ENCODE measurements at places on chromosomes 13 and 19.

DNA sequence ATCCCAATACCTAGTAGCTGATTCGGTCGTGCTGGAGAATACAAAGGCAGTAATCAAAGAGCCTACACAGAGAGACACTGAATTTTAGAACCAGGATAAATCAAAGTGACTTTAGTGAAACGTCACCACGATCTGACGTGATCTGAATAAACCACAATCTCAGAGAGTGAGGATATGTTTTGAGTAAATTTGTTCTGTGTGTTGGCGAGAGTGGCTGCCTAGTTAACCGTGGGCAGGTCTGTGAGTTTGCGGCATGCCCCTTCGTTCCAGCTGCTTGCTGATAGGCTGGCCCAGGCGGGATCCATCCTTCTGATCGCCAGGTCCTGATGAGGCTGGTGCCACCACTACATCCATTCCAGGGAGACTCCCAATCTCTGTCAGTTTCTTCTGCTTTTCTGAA lies 40.4 kb downstream of the LRCH1 start:
- DNase-seq: no peak

DNA sequence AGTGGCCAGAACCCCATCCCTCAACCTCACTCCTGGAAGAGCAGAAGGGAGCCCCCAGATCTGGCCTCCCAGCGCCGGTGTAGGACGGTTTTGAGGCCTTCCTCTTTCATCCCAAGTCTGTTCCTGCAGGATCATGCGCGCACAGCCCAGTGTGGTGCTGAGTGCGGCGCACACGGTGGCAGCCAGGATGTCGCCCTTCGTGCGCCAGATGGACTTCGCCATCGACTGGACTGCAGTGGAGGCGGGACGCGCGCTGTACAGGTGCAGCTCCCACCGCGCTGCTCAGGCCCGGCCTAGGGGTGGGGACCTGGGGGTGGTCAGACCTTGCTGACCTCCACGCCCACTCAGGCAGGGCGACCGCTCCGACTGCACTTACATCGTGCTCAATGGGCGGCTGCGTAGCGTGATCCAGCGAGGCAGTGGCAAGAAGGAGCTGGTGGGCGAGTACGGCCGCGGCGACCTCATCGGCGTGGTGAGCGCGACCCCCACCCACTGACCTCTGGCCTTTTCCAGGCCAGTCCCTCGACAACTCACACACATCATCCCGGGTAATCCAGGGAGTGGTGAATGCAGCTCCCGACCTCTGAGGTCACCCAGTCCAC lies 14.8 kb downstream of the PNPLA6 start:
- peak; percentile 72 for DNase-seq

- DNase-seq: no peak
Observed at GRCh38 chr19:1862424-1863327, 703 bp downstream of the KLF16 start.

DNA sequence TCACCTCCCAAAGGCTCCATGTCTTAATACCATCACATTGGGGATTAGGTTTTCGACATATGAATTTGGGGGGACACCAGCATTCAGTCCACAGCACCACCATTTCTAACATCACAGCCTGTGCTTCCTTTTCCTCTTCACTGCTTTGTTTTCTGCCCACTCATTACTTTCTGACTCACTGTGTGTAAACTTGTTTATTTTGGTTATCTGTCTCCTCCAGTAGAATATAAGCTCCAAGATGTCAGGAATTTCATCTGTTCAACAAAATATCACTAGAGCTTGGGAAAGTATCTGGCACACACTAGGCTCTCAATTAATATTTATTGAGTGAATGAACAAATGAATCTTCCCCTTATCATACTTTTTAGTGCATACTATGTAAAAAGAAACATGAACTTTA lies 152.0 kb downstream of the NUFIP1 start:
- DNase-seq: no peak

DNA sequence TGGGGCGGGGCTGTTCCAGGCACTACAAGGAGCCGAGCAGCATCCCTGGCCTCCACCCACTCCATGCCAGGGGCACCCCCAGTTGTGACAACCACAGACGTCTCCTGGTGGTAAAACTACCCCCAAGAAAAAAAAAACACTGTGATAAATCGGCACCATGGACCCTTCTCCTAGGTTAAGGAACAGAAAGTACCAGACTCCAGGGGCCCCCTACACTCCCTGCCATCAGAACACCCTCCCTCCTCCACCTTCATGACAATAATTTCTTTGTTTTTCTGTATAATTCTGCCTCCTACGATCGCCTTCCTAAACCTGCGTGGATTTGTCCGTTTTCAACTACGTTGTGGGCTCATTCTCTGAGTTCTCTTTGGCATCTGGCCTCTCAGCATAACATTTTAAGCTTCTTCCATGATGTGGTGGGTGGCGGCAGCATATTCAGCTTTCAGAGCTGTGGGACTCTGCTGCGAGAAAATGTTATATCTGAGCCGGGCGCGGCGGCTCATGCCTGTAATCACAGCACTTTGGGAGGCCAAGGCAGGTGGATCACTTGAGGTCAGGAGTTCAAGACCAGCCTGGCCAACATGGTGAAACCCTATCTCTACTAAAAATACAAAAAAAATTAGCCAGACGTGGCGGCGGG lies 8.6 kb downstream of the TLE2 start:
- no peak for DNase-seq

DNA sequence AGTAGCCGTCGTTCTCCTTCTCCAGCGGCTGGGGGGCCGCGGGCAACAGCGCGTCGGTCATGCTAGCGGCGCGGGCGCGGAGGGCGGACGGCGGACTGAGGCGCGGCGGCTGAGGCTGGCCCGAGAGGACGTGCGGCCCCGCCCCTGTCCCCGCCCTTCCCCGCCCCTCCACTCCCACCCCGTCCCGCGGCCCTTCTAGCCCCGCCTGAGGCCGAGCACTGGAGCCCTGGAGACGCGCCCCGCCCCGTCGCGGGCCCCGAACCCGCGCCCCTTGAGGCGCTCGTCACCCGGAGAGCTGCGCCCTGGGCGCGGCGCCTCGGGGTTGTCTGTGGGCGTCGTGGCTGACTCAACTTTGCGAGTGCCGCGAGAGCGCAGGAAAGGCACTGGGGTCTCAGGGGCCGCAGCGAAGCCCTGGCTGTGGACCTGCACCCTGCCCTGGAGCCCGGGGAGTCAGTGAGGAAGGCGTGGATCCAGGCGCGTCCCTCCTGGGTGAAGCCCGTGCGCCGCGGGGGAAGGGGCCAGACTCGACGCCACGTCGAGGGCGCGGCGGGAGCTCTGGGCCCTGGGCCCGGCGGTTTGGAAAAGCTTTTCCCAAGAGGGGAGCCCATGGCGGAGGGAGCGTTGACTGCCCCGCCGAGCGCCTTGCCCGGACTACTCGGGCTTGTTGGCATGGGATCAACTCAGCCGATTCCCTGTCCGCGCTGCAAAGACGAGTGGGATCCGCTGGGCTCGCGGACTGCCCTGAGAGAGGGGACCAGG lies at the start of gene RHPN2:
Gene RHPN2 (minus strand): TSS at position 97 of the 759 bp plus-strand sequence. CDS start 36 bp downstream, at position 61.
- DNase-seq: peak; percentile 87

- DNase-seq: peak; percentile 80
Observed at GRCh38 chr19:49533551-49534488, 6.0 kb downstream of the RCN3 start.

GRCh38 chr13:112260108-112261055 lies 115.8 kb upstream of the SPACA7 start:
- DNase-seq: no peak

DNA sequence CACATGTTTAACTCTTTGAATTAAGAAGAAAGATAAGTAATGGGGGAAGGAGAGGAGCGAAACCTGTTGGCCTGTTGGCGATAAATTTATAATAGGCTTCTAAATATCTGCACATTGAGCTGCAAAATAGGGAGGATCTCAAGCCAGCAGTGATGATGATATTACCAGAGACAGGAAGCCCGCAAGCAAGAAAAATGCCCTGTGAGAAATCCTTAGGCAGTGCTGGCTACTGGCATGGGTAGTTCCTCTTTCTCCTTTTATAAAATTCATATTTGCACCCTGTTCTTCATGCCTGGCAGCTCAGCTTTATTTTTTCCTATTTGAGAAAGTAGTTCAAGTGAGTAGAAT lies 858 bp upstream of the USP12 start:
- no peak for DNase-seq

DNA sequence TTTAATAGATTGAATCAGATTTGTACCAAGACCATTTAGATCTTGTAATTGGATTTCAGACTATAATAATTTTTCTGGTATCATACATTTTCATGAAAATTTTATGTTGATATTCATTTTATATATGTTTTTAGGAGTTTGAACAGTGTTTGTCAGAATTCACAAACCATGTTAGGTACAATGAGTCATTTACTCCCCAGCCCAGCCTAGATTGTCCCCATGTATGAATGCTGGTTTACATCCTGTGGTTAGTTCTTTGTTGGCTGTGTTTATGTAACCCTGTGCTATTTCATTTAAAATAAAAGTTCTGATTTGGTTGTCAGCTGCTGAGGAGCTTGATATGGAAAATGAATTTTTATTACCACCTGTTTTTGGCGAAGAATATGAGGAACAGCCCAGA lies 96.7 kb downstream of the GJA3 start:
- DNase-seq: no peak

DNA sequence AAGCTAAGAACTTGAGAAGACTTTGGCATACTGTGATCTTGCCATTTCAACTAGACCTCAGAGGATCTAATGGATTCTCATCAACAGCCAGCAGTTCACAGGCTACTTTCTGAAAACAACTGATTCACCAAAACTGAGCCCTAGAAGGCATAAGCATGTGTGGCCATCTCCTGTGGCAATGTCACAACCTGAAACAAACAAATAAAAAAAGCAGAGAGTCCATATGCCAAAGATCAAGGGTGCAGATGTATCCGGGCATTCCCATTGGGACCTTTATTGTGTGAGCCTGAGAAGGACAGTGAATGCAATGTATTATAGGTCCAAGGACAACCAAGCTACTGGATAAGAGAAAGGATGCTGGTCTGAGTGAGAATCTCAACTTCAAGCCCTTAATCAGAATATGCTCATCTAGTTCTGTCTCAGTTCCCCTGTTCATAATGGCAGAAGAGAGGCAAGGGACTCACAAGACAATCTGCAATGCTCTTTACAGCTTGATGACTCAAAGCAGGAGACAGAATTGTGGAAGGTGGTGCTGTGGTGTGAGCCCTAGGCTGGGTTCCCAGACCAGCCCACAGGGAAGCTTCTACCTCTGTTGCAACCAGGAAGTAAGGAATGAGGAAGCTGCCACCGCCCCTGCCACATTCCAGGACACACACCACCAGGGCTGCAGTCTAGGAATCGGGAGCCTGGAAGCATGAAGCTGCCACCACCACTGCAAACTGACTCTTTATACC lies 133.7 kb downstream of the RAP2A start:
- DNase-seq: no peak

- peak; percentile 49 for DNase-seq
Observed at GRCh38 chr13:29749401-29750182, 100.8 kb downstream of the UBL3 start.

DNA sequence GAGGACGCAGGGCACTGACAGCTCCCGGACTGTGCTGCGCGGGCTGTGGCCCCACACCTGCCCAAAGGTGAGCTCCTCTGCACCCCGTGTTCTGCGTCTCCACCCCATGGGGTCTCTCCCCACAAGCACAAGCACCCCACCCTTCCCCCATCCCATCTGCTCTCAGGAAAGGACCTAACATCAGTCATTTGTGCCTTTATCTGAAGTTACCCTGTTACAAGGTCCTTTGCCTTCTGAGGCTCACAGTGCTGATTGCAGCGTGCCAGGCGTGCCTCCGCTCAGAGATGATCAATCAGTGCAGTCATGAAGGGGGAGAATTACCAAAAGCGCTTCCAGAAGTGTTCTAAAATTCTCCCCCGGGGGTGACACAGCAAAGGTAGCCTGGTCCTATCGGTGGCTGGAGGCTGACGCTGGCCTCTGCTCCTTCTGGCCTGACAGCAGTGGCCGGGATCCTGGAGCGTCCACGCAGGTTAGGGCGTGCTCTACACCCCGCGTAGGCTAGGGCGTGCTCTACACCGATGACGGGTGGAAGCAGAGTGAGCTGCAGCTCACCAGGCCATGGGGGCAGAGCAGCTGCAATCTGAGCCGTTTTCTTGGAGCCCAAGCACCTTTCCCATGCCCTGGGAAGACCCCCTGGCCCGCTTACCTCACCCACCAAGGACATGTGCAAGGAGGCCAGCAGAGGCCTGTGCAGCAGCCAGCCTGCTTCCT lies 84.7 kb upstream of the TM9SF2 start:
- DNase-seq: no peak

GRCh38 chr13:89486065-89486464 lies 1814.9 kb downstream of the SLITRK5 start:
- no peak for DNase-seq

DNA sequence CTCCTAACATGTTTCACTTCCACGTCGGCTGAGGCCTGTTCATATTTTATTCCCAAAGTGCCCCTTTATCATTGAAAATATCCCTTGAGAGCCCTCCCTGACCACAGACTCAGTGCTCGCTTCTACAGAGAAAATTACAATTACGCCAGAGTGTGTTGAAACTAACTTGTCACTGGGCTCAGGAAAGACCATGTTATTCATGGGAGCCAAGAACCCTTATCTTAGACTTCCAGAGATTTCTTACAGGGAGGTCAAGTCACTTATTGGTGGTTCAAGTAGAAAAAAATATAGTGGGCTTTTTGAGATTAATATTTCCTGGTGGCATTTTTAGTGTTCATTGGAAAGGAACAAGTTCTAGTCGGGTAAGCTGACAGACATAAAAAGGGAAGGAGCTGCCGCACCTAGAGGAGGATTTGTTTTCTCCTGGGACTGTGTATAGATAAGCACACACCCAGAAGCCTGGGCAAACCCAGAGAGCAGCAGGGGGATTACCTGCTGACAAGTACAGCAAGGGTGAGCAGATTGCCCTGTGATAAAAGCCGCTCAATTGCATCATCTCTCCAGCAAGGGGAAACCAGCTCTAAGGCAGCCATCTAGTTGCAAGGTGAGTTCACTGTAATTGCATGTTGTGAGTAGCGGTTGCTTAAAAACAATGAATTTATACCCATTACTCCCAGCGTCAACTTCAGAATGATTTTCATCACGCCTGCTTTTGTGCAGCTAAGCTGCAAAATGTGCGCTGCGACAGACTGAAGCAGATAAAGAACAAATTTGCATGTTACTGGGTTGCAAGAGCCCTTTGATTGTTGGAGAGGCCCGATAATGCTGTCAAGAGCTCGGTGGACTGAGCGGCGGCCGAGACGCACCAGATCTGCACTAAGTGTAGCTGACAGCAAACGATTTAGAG lies 46.2 kb downstream of the DCT start:
- peak; percentile 70 for DNase-seq

DNA sequence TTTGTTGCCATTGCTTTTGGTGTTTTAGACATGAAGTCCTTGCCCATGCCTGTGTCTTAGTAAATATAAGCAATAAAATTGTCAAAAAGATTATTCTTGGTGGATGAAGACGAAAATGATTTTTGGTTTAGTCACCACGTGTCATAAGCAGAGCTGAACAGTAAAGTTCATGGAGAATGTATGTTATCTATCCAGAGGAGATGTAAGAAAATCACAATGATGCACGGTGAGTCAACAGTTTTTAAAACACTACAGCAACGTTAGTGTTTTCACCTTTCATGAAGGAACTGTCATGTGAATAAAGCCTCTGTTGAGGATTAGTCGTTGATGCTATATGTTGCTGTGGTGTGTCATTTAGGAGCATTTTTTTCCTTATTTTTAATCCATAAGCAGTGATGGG lies 137.6 kb downstream of the GPC6 start:
- no peak for DNase-seq
